ENCODE measurements at places on chromosomes 4 and X. TPM values are rescaled to one million over a fixed set of nuclear protein-coding genes. Genes with fewer than 3 reads are reported as not detected.

The ERAS gene
- not detected for total RNA-seq

The MGST2 gene
- 26.8 TPM for total RNA-seq

The NKAP gene
- total RNA-seq = 6.1 TPM

The FGD1 gene
- total RNA-seq = 10.9 TPM

Measured in epithelial cell of alveolus of lung (primary cell).